ENCODE measurements at places on chromosomes 6 and 20.
A peak's percentile ranks its signal among the peaks of the same experiment; 100 is the strongest.

DNA sequence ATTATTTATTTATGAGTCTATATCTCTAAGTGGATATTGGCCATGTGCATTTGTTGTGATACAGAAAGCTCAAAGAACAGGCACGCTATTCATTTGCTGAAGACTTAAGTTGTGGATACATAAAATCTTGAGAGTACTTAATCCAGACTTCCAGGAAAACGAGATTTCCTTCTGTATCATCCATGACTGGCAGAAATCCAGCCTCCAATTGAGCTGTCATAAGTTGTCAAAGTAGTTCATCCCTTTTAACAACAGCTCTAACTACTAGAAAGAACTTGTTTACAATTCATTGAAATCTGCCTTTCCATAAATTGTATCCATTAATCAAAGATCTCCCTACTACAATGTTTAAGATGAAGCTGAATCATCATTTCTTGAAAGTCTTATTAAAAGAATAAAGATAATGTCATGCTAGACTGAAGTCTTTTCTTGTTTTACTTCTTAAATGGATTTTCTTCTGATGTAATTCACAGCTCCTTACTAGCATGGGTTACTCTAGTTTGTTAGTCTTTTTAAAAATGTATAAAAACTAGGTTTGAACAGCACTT, 447.3 kb upstream of the CITED2 start:
- no peak for DNase-seq

DNA sequence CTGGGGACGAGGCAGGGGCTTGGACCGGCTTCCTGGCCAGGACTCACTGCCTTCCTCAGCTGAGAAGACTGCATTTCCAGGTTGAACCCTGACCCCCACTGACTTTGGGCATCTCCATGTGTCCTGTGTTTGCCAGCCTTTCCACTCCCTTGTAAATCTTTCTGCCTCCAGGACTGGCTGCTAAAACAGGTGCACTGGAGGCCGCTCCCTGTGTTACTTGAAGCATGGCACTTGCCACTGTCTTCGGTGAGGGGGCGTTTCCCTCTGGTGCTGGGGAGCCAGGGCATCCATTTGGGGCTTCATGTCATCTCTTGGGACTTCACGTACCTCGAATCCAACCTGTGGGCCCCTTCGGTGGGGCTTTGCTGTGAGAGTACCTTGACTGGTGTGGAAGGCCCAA, 6.7 kb upstream of the RBM38 start:
- DNase-seq: no peak

- peak; percentile 5 for DNase-seq
Measured at GRCh38 chr20:42530855-42531448, 658.8 kb downstream of the PTPRT start.

GRCh38 chr6:116078522-116078921, 17.8 kb upstream of the FRK start:
- DNase-seq: peak; percentile 11

DNA sequence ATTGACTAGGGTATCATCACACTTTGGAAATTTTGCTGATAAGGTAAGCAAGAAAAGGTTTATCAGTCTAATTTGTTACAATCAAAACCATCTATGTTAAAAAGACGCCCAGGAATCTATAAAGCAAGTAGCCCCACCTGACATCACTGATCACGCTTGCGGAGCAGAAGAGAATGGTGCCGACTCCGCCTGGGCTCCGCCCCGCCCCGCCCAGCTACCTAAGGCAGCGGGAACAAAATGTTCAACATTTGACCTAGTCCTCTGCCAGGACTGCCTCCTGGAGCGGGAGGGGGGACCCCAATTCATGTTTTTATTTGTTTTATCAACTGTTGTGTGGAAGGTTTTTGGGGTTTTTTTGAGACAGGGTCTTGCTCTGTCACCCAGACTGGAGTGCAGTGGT, 520.5 kb downstream of the PREX1 start:
- no peak for DNase-seq

GRCh38 chr6:160917572-160917971, 74.0 kb upstream of the MAP3K4 start:
- no peak for DNase-seq

- DNase-seq: no peak
Measured at GRCh38 chr6:45643126-45643525, 265.4 kb upstream of the SUPT3H start.

- no peak for DNase-seq
Measured at GRCh38 chr20:60986506-60987156, 265.4 kb upstream of the CDH4 start.

GRCh38 chr20:31572042-31572700, 32.9 kb upstream of the ID1 start:
- peak; percentile 48 for DNase-seq

- no peak for DNase-seq
Measured at GRCh38 chr20:58524814-58525213, 9.6 kb upstream of the APCDD1L start.

DNA sequence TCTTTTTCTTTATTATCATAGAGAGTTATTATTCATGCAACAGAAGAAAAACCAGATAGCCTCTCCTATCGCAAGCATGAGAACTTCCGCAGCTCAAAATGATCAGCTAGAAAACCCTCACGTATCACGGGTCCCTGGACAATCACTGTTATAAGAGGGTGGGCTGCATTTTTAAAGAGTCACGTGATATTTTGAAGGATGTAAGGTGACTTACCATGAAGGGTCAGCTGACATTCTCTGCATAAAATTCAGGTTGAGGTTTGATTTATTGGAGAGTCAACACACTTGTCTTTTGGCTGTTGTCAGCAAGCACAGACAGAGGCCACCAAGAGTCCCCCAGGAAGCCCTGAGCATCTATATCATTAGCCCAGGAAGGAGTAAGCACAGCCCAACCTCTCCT, 39.5 kb downstream of the ID4 start:
- DNase-seq: no peak

DNA sequence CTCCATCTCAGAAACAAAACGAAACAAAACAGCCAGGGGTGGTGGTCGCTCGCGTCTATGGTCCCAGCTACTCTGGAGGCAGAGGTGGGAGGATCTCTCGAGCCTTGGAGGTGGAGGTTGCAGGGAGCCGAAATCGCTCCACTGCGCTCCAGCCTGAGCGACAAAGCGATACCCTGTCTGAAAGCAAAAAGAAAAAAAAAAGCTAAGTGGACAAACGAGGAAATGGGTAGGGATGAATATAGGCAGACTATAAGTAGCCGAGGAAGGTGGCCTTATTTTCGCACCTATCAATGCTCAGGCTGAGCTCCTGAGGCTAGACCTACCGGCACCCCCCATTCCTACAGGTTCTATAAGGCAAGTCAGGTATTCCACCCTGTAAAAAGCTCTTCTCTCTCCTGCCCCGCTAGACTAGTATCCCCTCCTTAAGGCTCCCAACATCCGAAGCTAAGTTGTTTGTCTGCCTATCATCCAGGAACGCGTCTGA, 650 bp upstream of the CASP8AP2 start:
- DNase-seq: no peak

GRCh38 chr6:125818772-125819260, 28.1 kb downstream of the NCOA7 start:
- DNase-seq: no peak

GRCh38 chr6:42729731-42730130, 7.3 kb upstream of the PRPH2 start:
- no peak for DNase-seq

DNA sequence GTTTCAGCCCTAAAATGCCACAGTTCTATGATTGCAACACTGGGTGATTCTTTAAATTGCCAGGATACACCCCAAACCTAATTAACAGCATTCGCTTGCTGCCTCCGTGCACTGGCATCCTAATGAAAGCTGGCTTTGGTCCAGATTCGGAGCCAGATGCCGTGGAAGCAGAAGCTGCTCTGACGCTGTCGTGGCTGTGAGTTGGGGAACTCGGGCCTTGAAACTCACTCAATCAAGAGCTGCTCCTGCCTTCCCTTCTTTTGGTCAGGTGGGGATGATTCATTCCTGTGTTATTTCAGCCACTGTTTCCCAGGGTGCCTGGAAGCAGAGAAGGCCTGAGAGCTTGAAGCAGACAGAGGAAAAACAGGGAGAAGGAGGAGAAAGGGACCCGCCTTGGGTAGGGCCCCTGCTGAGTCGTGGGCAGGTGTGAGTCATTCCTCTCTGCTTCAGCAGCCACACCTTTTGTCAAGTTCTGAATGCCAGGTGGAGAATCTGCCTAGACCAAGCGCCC, 36.2 kb upstream of the DSP start:
- no peak for DNase-seq

DNA sequence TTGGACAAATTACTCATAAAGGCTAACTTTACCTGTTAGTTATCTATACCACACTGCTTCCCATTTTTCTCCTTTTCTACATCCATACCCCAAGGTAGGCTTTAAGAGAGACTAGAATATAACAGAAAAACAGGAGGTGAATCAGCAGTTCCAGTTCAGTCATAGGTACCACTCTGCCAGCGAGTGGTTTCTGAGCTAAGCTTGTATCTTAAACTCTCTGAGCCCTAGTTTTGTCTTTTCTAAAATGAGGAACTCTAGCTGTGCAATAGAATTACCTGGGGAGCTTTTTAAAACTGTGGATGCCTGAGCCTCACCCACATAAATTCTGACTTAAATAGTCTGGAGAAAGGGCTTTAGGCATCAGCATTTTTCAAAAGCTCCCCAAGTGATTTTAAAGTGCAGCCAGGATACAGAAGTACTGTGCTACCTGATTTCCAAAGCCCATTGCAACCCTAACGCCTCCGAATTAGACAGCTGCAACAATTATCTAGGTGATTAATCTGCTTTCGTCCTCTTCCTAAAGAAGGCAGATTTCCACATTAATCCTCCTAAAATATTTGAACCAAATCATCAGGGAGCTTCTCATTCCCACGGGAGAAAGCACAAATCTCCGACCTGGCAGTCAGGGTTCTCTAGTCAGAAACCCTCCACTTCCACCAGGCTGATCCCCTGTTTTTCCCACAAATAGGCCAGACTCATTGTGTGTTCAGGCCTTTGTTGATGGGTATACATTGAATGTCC, 37.4 kb upstream of the RPL7L1 start:
- DNase-seq: no peak

- no peak for DNase-seq
Measured at GRCh38 chr6:118959903-118960302, 24.9 kb upstream of the MCM9 start.

DNA sequence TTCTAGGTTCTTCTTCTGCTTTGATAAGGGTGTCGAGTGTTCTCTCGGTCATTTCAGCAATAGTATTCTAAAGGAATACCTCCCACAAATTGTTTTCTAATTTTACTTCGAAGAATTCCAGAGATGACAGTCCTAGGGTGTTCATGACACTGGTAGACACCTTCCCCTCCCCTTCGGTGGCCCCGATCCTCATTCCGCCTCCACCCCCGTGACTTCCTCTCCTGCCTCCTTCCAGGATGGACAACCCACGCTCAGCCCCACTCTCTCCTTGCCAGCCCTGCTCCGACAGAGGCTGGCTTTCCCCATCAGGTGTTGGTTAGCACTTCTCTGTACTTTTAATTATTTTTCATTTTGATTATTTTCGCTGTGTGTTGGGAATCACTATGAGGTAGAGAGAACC, 254.8 kb upstream of the QKI start:
- DNase-seq: no peak

GRCh38 chr6:62707156-62707555, 421.1 kb upstream of the KHDRBS2 start:
- peak; percentile 42 for DNase-seq

DNA sequence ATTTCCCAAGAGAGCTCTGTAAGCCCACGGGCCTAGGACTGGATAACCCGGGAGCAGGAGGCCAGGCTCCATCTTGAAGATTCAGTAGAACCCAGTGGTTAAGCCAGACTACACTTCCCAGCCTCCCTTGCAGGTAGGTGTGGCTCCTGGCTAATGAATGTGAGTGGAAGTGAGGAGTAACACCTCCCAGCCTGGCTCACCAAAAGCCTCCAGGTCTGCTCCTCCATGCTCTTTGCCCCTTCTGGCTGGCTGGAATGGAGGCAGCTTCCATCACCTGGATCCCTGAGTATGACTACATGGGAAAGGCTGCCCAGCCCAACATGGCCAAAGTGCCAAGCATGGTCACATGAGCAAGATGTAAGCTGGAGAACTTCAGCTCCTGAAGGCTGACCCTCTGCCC, 9.7 kb downstream of the LRRN4 start:
- no peak for DNase-seq

GRCh38 chr6:27810768-27811450, 101.3 kb downstream of the OR2B2 start:
- no peak for DNase-seq

DNA sequence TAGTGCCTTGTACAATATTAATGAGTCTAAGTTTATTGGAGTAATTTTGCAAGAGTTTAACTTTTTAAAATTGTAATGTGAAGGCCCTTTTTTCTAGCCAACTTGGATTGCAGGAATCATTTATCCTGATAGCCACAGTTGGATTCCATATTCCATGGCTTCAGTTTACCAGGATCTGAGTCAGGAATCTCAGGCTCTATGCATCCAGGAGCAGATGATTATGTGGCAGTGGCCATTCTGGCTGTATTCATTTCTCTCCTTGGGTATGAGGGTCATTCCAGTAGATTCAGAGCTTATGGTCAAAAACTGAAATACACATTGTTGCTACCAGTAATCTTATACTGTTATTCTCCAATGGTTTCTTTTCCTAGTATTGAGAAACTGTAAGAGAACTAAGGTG, 2.9 kb downstream of the AIG1 start:
- DNase-seq: no peak

DNA sequence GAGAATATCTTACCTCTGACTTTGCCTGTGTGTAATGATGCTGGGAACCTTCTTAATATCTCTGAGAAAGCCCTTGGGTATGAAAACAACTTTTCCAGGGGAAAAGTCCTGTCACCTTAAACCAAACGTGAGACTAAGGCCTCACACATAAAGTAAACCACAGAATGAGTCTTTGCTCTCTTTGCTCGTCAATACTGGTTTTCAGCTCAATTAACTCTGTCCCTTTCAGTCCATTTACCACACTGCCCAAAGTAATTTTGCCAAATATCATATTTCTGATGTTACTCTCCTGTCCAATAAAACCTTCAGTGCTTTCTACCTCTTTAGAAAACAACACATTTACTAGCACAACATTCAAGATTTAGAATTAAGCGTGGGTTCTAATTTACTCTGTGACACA, 100.5 kb upstream of the HMGCLL1 start:
- DNase-seq: no peak

- DNase-seq: peak; percentile 5
Measured at GRCh38 chr6:42693725-42694323, 28.6 kb downstream of the PRPH2 start.

DNA sequence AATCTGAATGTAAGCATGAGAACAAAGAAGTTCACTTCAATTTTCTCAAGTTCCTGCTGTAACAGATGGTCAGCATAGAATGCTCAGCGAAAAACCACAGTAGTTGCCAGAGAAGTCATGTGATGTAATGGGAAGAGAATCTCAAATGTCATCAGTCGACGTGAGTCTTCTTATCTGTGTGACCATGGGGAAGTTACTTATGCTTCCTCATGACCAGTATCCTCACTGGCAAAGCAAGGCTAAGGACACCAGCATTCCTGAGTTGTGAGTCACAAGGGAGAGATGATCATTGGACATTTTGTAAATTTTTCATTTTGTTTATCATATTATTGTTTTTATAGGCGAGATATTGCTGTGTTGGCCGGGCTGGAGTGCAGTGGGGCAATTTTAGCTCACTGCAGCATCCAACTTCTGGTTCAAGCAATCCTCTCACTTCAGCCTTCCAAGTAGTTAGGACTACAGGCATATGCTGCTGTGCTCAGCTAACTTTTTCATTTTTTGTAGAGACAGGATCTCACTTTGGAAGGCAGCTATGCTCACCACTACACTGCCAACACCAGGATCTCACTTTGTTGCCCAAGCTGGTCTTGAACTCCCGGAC, 21.9 kb downstream of the SGK1 start:
- peak; percentile 95 for DNase-seq

Measured in Kasumi-1 (cell line).